ENCODE measurements at places on chromosomes 5 and 9. TPM values are rescaled to one million over a fixed set of nuclear protein-coding genes. Genes with fewer than 3 reads are reported as not detected.

TUBB4B gene
- 485 TPM for total RNA-seq

SLC34A1 gene
- not detected for total RNA-seq

PKD2L2 gene
- 4.8 TPM for total RNA-seq

NDFIP1 gene
- 40.5 TPM for total RNA-seq
